ENCODE measurements at places on chromosomes 11 and 22. TPM values are rescaled to one million over a fixed set of nuclear protein-coding genes. Genes with fewer than 3 reads are reported as not detected.

CRYAB gene
- total RNA-seq, result 28.4 TPM

ZBTB16 gene
- total RNA-seq, result 8.4 TPM

IL10RA gene
- 173 TPM for total RNA-seq

MOGAT2 gene
- 0.23 TPM for total RNA-seq

CD3D gene
- 38.5 TPM for total RNA-seq

SAAL1 gene
- 18.0 TPM for total RNA-seq

- peaks cover 13% of the 10 kb centered on the region for H3K4me1 ChIP-seq
- no peak for DNase-seq
- no peak overlapping the region for H3K4me3 ChIP-seq
- H3K27ac ChIP-seq, result no peak overlapping the region
- no peaks in the 10 kb centered on the region for H3K36me3 ChIP-seq
These were observed 5.1 kb downstream of the FLRT1 start for GRCh38 chr11:64040684-64041322.

GRCh38 chr22:25452116-25452700 lies 112.3 kb upstream of the GRK3 start:
- peaks cover 57% of the 10 kb centered on the region for H3K36me3 ChIP-seq
- DNase-seq, result no peak
- H3K4me1 ChIP-seq, result peaks cover 43% of the 10 kb centered on the region

DNA sequence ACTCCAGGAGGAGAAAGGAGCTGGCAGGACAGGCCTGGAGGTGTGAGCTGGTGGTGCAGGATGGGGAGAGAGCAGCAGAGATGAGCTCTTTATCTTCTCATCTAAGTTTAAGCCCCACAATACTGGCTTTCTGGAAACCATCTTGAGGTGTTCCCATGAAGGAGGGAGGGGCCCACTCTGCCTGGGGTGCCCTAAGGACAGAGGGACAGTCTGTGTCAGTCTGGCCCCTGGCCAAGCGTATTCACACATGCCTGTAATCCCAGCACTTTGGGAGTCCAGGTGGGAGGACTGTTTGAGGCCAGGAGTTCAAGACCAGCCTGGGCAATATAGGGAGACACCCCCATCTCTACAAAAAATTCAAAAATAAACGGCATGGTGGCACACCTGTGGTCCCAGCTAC lies 8.9 kb downstream of the SERHL2 start:
- no peaks in the 10 kb centered on the region for H3K27me3 ChIP-seq
- peaks cover 7% of the 10 kb centered on the region for H3K36me3 ChIP-seq
- H3K4me1 ChIP-seq, result peaks cover 13% of the 10 kb centered on the region
- no peak overlapping the region for H3K27ac ChIP-seq
- DNase-seq, result no peak
- H3K4me3 ChIP-seq, result no peak overlapping the region

- no peak overlapping the region for H3K4me3 ChIP-seq
- no peak for DNase-seq
- H3K27me3 ChIP-seq, result no peaks in the 10 kb centered on the region
- no peak overlapping the region for H3K27ac ChIP-seq
- H3K4me1 ChIP-seq, result no peaks in the 10 kb centered on the region
These were observed 518.4 kb downstream of the SOX6 start for GRCh38 chr11:15837901-15838489.

DNA sequence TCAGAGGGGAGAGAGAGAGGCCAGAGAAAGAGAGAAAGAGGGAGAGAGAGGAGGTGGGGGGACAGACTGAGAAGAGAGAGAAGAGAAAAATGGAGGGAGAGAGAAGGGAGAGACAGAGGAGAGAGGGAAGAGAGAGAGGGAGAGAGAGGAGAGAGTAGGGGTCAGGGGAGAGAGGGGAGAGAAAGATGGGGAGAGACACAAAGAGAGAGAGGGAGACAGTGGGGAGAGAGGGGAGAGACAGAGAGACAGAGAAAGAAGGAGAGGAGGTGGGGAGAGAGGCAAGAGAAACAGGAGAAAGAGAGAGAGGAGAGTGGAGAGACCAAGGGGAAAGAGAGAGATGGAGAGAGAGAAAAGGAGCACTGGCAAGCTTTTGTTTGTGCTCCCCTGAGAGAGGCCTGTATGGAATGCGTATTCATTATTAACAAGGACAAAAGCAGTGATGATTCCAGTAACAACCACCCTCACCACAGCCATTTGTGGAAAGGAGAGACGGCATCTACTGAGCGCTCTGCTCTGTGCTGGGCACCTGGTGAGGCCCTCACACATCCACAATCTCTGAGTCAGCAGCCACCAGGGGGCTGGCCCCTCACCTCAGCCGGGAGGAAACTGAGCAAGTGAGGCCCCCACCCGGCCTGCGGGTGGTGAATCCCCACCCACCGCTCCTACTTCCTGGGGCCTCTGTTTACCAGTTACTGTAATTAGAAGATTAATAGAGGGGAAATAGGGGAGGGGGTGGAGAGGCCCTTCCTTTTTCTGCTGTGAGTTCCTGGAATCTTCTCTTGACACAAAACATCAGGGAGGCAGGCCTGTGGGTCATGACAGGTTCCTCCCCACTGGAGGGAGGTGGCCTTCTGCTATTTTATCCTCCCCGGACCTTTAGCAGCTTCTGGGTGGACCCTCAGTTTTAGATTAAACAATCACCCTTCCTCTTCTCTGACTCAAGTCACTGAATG lies 14.6 kb upstream of the MIAT start:
- DNase-seq, result peak; percentile 89
- no peaks in the 10 kb centered on the region for H3K36me3 ChIP-seq
- peaks cover 32% of the 10 kb centered on the region for H3K4me1 ChIP-seq
- H3K4me3 ChIP-seq, result no peak overlapping the region

DNA sequence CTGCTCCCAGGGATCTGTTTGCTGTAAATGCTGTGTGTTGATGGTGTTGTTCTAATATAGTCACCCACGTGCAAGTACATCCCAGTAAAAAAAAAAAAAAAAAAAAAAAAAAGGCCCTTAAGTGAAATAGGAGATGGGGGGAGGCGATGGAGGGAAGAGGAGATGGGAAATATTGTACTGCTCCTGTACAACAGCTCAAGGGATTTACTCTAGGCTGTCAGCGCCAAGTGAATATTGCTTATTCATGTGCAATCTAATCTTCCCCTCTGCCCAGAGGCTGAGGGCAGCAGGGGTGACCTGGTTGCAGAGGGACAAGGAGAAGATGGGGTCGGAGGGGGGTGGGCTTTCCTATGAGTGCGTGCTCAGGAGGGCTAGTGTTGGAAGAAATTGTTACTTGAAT lies 206.2 kb upstream of the CADM1 start:
- H3K27me3 ChIP-seq, result no peaks in the 10 kb centered on the region
- no peak overlapping the region for H3K4me3 ChIP-seq
- H3K36me3 ChIP-seq, result no peaks in the 10 kb centered on the region
- no peaks in the 10 kb centered on the region for H3K4me1 ChIP-seq
- DNase-seq, result no peak

GRCh38 chr11:2928605-2929530 lies at the start of gene PHLDA2:
TSS of gene PHLDA2 (minus strand) at chr11:2929420. CDS start at chr11:2929364, 56 bp downstream.
- H3K27me3 ChIP-seq, result peaks cover 34% of the 10 kb centered on the region
- DNase-seq, result peak; percentile 84
- H3K27ac ChIP-seq, result no peak within 1 kb of the TSS
- no peaks in the 10 kb centered on the region for H3K36me3 ChIP-seq
- H3K4me3 ChIP-seq, result peak within 1 kb of the TSS; percentile 80
- H3K4me1 ChIP-seq, result peaks cover 26% of the 10 kb centered on the region

DNA sequence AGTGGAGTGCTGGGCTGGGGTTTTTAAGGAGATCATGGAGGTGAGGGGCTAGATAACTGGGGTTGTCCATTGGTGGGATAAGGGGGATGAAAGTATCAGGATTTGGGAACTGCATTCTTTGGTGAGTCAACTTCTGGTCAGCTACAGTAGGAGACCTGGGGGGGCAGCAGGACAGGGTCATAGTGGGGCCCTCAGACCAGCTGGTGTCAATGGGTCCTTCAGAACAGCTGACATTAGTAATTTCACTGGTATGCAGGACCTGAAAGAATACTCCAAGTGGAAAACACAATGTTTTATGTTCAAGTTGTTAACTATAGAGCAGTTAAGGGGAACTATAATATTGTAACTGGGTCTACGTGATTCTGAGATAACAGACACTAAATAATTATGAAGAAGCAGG lies 2.8 kb upstream of the TTC12 start:
- H3K4me1 ChIP-seq, result peaks cover 13% of the 10 kb centered on the region
- no peak for DNase-seq
- H3K27me3 ChIP-seq, result no peaks in the 10 kb centered on the region

DNA sequence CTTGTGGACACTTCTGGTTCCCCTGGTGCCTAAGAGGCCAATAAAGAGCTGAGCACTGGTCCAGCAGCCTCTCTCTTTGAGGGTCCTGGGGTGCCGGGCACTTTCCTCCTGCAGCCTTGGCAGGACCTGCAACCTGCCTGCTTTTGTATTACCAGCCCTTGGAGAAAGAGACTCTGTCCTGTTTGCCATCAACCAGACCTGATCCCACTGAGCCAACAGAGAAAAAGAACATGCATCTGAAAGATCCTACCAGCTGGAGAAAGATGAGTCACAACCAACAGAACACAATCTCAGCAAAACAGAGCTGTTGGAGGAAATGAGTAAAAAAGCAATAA lies 321.0 kb downstream of the DDX10 start:
- no peak for DNase-seq
- no peak overlapping the region for H3K27ac ChIP-seq
- H3K36me3 ChIP-seq, result no peaks in the 10 kb centered on the region
- no peaks in the 10 kb centered on the region for H3K4me1 ChIP-seq
- no peak overlapping the region for H3K4me3 ChIP-seq

GRCh38 chr11:124204008-124204407 lies 20.9 kb downstream of the OR10D3 start:
- DNase-seq, result no peak
- no peaks in the 10 kb centered on the region for H3K27me3 ChIP-seq
- H3K4me1 ChIP-seq, result no peaks in the 10 kb centered on the region
- no peak overlapping the region for H3K4me3 ChIP-seq
- H3K27ac ChIP-seq, result no peak overlapping the region

DNA sequence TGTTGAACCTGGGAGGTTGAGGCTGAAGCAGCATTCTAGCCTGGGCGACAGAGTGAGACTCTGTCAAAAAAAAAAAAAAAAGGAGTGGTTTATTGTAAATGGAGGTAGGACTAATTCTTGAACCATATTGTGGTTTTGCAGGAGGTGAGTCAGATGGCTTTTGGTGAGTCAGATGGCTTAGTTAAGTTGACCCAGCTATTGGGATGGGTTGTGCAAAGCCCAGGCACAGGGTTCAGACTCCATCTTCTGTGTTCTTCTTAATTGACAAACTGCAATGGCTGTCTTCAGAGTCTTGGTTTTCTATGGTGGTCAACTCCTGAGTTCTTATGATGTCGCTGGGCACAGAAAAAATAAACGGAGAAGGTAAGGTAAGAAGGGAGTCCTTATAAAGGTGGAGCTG lies 182.7 kb downstream of the ADAMTS15 start:
- no peak for DNase-seq
- H3K27me3 ChIP-seq, result no peaks in the 10 kb centered on the region
- H3K27ac ChIP-seq, result no peak overlapping the region
- no peaks in the 10 kb centered on the region for H3K36me3 ChIP-seq
- no peaks in the 10 kb centered on the region for H3K4me1 ChIP-seq

DNA sequence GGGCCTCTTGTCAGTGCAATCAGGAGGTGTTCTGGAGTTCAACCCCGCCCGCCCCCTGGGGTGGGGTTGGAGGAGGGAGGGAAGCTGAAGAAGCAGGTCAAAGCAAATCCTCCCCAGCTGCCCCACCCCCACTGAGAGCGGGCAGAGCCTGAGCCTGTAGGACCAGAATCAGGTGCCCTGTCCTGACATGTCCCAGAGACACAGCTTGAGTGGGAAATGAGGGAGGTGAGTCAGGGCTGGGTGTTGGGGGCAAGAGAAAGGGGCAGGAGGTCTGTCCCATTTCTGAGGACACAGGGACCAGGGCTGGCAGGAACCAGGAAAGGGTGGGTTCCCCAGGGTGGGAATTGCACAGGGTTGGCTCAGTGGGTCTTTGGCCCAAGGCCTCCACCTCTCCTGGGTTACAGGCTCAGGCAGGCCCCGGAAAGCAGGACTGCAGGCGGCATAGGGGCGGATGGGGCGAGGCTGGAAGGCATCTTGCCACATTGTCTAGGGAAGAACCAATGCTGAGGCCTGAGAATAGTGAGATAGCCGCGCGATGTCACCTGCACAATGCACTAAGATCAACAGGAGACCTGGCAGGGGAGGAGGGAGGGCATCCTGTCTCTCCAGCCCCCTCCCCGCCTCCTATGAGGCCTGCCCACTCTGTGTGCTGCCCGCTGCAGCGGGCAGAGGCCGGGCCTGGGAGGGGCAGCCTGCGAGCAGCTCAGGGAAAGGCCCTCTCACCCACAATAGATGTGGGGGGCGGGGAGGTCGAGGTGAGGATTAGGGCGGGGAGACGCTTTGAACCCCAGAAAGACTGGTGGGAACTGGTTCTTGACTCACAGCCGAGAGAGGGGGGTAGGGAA lies 32.4 kb downstream of the NECTIN1 start:
- H3K36me3 ChIP-seq, result no peaks in the 10 kb centered on the region
- H3K4me1 ChIP-seq, result no peaks in the 10 kb centered on the region
- H3K27ac ChIP-seq, result no peak overlapping the region
- no peak overlapping the region for H3K4me3 ChIP-seq

DNA sequence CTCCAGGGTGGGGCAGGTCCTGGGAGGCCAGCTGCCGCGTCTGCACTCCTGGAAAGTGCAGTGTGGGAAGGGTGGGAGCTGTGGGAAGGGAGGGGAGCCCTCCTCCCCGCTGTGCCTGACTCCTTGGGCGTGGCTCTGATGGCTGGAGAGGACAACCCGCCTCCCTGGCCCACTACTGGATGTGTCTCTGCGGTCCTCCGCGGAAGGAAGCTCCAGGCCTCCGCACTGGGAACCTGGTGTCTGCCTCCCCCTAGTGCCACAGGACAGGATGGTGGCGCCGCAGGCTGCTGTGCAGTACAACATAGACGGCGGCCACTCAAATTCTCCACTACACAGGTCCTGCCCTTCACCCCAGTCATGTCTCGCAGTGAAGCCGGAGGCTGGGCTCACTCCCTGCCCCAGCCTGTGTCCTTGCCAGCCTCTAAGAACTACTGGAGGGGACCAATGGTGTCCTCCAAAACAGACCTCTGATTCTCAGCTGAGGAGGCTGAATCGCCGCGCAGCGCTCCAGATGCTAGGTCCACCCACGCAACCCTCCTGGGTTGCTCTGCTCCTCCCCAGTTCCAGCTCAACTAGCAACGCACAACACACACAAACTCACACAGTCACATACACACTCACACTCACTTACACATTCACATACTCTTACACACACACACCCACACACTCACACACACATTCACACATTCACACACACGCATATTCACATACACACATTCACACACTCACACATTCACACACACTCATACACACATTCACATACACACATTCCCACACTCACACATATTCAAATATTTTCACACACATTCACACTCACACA lies 12.4 kb upstream of the DSCAML1 start:
- no peaks in the 10 kb centered on the region for H3K36me3 ChIP-seq
- peak; percentile 83 for DNase-seq
- no peak overlapping the region for H3K4me3 ChIP-seq
- H3K4me1 ChIP-seq, result peaks cover 35% of the 10 kb centered on the region
- peaks cover 7% of the 10 kb centered on the region for H3K27me3 ChIP-seq

DNA sequence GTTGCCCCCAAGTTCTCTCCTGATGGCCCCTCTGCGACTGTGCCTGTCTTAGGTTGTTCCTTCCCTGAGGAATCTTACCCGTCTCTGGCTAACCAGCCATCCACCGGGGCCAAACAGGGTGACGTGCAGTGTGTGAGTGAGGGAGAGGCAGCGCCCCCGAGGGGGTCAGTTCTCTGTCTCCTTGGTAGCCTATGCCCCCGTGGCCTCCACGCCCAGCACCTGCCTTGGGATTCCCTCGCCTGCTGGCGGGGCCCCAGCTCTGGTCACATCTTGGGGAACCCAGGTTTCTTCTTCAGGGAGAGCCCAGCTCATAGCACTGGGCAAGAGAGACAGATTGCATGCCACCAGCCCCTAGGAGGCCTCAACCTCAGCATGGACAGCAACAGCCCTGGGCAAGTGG lies 5.8 kb downstream of the NXF1 start:
- peaks cover 19% of the 10 kb centered on the region for H3K4me1 ChIP-seq
- DNase-seq, result no peak
- H3K4me3 ChIP-seq, result no peak overlapping the region
- no peak overlapping the region for H3K27ac ChIP-seq
- no peaks in the 10 kb centered on the region for H3K27me3 ChIP-seq

All from spleen (tissue), 13 donors.